PC-3 (cell line): ENCODE measurements at places on chromosomes 1 and 21. TPM values are rescaled to one million over a fixed set of nuclear protein-coding genes. Genes with fewer than 3 reads are reported as not detected.
A peak's percentile ranks its signal among the peaks of the same experiment; 100 is the strongest.

DNA sequence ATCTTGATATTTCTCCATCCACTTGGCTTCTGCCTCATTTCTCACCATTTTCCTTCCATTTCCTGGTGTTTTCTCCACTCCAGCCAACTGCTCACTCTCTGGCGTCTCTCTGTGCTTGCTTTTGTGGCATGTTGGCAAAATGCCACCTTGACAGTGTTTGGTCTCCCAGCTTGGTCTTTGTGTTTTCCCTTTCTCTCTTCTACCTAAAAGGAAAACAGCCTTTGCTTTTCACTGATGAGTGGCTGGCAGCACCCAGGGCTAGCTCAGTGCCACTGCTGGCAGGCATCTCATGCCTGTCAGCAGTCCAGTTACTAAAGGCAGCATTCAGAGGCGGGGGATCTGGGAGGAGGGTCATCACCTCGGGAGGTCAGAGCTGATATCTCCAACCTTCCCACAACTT, 55.3 kb upstream of the DSCAM start:
- DNase-seq = no peak

DNA sequence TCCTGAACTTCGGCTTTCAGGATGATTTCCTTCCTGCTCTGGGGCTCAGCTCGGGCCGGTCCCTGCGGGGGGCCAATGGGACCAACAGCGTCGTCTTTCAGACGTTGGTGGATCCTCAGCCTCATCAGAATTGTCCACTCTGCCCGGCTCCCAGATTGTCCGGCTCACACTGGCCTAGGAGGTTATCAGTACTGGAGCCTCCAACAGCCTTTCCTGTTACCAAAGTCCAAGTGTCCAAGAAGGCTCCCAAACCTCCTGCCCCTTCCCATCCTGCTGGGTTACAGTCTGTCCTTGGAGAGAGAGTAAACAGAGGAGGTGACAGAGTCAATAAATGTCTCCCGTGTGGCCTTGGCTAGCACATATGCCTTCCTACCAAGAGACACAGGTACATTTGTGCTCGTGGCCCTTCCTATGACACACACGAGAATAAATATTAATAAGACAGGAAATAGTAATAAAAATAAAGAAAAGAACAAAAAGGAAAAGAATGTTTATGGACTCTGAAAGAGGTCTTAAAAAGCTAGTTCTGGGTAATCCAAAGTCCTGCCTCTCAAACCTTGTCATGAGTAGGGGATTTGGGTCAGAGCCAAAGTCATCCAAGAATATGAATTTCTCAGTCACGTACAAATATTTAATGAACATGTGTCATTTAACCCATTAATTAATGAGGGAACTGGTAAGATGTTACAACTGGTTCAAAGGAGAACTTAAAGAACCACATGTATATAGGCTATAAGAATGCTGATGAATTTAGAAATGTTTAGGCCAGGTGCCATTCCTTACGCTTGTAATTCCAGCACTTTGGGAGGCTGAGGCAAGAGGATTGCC, 80.8 kb upstream of the SLC2A1 start:
- peak; percentile 8 for DNase-seq

- DNase-seq = no peak
These were observed 84.6 kb downstream of the RAVER2 start for GRCh38 chr1:64829411-64830029.

DNA sequence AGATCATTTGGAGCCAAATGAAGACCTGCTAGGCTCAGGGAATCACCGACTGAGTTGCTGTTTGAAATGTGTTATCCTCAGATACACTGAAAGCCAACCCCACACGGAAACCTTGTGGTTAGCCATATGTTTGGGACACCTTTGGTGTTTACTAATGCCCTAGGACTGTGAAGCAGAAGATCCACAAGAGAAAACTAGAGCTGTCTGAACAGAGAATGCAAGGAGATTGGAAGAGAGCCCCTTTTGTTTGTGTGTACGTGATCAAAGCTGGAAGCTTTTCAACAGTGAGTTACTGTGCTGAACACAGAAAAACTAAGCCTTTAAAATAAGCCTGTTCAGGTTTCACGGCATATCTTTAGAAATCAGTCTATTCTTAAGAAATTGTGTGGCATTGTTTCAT, 908.2 kb upstream of the ADGRL2 start:
- DNase-seq = no peak

DNA sequence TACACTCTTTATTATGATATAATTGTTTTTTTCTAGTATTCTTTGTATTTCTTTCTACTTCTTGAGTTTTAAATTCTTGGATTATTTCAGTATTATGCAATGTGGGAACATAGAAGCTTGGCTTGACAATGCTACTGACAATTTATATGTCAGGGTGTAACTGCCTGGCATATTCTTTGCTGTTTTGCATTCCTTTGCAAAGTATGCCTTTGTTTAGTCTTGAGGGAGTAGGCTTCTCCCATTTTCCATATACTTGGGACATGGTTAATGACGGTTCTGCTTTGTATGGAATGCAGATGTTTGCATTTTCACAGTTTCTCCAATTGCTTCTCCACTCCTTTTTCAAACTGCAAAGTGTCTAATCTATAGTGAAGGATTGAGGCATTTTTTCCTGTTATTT, 109.8 kb downstream of the HMCN1 start:
- DNase-seq = no peak

GRCh38 chr1:209342441-209343175, 240.9 kb upstream of the CAMK1G start:
- peak; percentile 44 for DNase-seq

DNA sequence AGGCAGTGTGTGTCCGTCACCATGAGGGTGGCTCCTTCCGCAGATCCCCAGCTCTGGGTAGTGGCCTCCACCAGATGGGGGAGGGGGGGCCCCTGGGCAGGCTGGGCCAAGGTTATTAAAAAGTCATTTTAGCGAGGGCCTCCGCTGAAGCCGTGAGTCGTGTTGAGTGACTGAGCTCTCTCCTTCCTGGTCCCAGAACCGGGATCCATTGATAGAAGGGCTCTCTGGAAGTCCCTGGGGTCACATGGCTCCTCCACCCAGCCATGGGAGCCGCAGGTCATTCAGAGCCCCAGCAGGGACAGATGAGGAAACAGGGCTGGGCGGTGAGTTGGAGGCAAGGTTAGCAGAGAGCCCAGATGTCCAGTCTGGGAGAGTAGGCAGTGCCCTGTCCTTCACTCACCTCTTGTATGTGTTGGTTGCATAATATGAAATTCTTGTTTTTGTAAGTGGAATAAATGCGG, 12.9 kb downstream of the MIIP start:
- no peak for DNase-seq

DNA sequence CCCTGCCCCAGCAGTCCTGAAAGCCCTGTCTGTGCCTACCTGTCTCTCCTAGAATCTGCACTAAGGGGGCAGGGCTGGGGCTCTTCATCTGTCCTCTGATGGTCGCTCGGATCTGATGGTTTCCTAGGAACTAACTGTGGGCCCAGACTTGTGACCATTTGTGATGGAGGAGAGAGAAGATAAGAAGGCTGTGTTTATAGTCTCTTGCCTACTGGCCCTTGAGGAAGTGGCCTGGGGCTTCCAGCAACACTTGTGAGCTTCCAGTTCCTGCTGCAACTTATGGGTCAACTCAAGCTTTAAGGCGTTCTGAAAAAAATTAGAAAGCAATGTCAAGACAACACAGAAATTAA, 53.2 kb upstream of the SYNC start:
- no peak for DNase-seq

- DNase-seq = peak; percentile 40
These were observed 4.3 kb upstream of the KRTAP13-1 start for GRCh38 chr21:30391492-30392025.

- DNase-seq = no peak
These were observed 386.9 kb upstream of the PROX1 start for GRCh38 chr1:213600879-213601278.

GRCh38 chr1:22600071-22600816, 36.2 kb upstream of the C1QA start:
- peak; percentile 10 for DNase-seq

GRCh38 chr21:37800057-37800455, 116.2 kb downstream of the KCNJ6 start:
- DNase-seq = no peak

DNA sequence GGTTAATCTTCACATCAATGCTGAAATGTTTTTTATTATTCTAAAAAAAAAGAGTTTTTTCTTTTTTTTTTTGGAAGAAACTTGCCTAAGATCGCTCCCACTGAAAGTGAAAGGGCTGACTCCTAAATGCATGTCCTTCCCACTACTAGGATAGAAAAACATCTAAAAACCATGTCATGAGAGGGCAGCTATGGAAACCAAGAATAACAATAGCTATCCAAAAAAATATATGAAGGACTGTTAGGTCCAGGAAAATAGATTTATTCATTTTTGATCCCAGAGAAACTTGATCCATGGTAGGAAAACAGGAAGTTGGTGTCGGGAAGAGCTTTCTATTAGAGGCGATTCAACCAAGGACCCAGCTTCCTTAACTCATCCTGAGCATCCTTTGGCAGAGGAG, 23.1 kb upstream of the ROR1 start:
- no peak for DNase-seq

GRCh38 chr1:221777431-221778072, 35.7 kb upstream of the DUSP10 start:
- DNase-seq = no peak

DNA sequence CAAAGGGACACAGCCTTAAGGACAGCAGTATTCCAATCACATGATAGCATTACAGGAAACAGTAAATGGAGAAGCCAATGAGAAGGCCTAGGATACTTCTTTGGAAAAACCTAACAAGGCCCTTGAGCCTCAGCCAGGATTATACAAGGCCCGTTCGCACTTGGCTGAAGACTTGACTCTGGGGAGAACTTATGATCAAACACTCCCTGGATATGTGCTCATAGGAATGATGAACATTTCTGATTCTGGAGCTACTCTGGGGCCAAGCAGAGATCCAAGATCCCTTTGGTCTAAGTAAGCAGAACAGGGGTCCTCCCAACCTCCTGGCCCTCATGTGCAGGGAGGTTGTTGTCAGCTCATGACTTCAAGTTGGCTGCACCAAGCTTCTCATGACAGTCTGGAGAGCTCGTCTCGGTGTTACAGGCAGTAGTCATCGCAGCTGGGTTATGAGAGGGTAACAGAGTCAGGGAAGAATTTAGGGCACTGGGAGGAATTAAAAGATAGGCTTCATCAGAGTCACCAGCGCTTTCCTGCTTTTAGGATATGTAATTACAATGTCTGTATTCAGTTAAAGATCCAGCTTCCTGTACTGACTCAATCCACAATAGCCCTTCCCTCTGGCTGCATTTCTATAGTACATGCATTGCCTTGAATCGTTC, 92.5 kb upstream of the IRF2BP2 start:
- DNase-seq = no peak

GRCh38 chr1:216055004-216055403, 368.2 kb downstream of the USH2A start:
- DNase-seq = no peak

Gene TMIGD3
- total RNA-seq = not detected in 2 replicates

Gene KHDRBS1
- total RNA-seq = 86.7 and 114 TPM in 2 replicates

Gene CELA2A
- total RNA-seq = not detected in 2 replicates

Gene SRSF4
- 62.0 and 78.2 TPM in 2 replicates for total RNA-seq

Gene DARS2
- 71.8 and 77.3 TPM in 2 replicates for total RNA-seq

Gene PUM1
- total RNA-seq = 43.3 and 50.7 TPM in 2 replicates

Gene SH2D5
- 7.1 and 11.2 TPM in 2 replicates for total RNA-seq

Gene SPATA17
- 3.3 and 3.8 TPM in 2 replicates for total RNA-seq

Gene RGS8
- not detected in 2 replicates for total RNA-seq
